ENCODE measurements at places on chromosomes 11 and 22.

GRCh38 chr22:50083462-50084079, 1.7 kb downstream of the MLC1 start:
- DNase-seq: no peak

DNA sequence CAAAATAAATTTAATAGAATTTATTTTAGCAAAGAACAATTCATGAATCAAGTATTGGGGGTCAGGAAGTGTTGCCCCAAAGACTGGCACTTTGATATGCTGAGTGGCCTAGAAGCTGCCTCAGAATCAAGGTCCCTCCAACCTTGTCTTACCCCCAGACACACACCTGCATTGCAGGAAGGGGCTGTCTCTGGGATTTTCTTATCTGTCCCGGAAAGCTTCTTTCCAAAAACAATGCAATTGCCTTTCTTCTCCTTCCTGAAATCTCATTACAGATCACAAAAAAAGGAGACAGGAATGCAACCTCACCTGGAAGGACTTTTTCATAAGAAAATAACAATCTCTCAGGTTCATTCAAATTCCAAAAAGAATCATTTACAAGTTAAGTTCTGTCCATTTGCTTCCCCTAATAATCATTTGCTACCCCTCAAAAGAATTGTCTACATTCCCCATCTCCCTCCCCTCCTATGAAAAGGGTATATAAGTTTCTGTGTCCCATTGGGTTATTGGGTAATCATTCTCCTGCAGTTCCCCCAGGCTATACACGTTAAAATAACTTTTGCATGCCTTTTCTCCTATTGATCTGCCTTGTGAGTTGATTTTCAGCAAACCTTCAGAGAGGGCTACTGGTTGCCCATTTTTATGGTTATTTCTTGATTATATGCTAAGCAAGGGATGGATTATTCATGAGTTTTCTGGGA, 21.3 kb downstream of the OR10A6 start:
- DNase-seq: no peak

- no peak for DNase-seq
These were observed 87.8 kb upstream of the PHOX2A start for GRCh38 chr11:72331761-72332160.

DNA sequence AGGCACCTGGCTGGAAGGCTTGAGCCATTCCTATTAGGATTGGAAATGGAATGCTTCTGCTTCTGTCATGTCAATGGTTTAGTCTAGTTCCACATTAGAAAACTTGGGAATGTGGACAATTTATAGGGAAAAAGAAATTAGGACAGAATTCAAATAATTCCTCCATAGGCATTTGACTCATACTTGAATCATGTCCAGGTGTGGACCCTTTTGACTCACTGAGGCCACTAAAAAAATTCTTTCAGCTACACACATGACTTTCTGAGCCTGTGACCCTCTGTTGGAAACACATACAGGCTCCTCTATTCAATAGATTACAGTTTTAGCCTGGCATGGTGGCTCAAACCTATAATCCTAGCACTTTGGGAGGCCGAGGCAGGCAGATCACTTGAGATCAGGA, 100.5 kb downstream of the RASSF10 start:
- no peak for DNase-seq

- DNase-seq: peak; percentile 44
These were observed 8.2 kb downstream of the ARHGEF12 start for GRCh38 chr11:120344302-120345004.

Data from GM19239 (cell line).